ENCODE measurements at places on chromosomes 1 and 21.

- no peak for DNase-seq
These were observed 176.3 kb upstream of the ZNHIT6 start for GRCh38 chr1:85884372-85885035.

DNA sequence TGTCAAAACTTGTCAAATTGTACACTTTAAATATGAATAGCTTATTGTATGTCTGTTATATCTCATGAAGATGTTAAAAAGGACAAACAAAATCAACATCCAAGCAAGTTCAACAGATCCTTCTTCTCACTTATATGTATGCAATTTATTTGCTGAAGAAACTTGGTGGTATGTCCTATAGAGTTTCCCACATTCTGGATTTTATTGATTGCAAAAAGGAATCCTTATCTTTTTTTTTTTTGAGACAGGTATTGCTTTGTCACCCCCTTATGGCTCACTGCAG lies 5.6 kb upstream of the RABGAP1L start:
- DNase-seq = no peak

GRCh38 chr1:95572962-95573361 lies 339.0 kb downstream of the RWDD3 start:
- no peak for DNase-seq

DNA sequence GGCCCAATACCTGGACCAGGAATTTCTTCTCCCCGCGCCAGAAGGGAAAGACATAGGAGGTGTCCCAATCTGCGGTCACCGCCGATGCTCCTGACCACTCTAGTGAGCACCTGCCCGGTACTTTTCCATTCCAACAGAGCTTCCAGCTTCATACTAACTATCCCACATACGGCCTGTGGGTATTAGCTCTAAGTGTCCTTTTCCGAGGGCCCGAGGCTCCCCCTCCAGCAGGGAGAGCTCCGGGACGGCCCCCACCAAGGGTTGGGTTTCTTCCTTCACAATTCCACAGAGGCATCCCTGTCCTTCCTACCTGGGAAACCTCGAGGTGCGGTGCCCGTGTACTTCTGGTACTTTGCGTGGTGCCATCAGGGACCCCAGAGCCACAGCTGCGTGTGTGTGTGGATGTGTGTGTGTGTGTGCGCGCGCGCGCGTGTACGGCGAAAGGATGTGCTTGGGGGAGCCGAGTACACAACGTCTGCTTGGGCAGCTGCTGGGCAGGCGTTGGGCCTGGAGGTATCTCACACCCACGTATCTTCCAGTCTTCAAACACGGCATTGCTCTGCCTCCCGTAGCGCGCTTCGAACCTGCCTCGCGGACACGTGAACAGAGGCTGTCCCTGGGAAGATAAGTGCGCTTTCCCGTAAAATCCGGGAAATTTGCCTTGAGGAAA lies 2.4 kb upstream of the SIM2 start:
- no peak for DNase-seq

DNA sequence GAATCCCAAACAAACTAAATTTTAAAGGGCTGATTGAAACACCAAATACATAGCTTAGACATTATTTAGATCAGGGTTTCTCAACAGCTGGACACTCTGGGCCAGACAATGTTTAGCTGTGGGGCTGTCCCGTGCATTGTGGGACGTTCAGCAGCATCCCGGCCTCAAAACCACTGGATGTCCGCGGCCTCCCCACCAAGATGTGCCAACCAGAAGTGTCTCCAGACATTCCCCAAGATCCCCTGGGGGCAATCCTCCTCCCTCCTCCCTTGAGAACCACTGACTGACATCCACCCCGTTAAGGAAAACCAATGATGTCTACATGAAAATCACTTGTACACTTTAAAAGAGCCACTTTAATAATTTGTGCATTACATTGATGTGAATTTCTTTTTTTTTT lies 38.4 kb downstream of the CLSTN1 start:
- no peak for DNase-seq

DNA sequence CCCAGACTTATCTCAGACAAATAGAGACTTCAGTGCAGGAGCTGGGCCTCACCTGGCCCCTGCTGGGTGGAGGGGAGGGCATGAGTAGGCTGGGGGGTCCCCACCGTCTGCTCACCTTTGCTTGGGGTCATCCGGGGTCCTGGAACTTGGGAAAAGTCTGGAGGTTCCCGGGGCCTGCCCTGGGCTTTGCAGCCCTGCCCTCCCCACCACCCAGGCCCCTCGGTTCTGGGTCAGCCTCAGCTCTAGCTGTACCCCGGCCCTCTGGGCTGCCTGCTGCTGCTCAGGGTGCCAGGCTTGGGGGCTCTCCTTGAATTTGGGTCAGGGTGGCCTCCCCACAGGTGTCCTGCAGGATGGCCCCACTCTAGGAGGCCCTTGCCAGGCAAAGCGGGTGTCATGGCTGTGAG lies 2.4 kb upstream of the TMEM52 start:
- no peak for DNase-seq

GRCh38 chr1:23395154-23395724 lies 25.6 kb upstream of the ZNF436 start:
- DNase-seq = no peak

DNA sequence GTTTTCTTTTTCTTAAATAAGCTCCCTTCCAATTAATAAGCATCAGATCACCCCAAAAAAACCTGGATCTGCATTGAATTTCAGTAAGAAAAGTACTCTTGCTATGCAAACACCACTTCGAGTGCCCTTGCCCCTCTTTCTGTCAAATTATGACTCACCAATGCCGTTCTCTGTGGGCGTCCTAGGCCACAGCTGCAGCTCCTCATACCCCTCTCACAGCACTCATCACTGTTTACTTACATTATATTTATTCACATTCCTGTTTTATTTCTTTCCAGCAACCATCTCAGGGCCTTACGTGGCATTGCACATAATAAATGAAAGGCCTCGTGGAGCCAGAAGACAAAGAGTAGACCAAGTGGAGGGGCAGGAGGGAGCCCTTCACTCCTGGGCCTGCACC lies 99.1 kb upstream of the CTTNBP2NL start:
- DNase-seq = no peak

GRCh38 chr1:221840511-221841243 lies 98.8 kb upstream of the DUSP10 start:
- no peak for DNase-seq

GRCh38 chr1:30382496-30382895 lies 340.9 kb downstream of the MATN1 start:
- DNase-seq = no peak

DNA sequence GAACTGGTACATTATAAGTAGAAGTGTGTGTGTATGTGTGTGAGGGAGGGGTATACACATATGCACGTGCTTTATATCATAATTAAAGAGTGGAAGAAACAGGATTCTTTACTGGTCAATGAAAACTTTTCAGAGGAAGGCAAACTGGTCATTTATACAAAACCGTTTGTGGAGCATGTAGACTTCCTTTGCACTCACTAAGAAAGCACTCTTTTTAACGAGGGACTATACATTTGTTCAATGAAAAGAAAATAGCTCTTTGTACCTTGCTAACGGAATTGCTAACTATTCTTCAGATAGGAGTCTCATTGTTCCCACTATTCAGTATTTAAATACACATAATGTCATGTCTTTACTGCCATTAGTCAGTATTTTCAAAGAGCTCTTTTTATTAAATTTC lies 219.3 kb downstream of the ST6GALNAC3 start:
- no peak for DNase-seq

GRCh38 chr1:187763976-187764375 lies 935.2 kb downstream of the PLA2G4A start:
- no peak for DNase-seq

DNA sequence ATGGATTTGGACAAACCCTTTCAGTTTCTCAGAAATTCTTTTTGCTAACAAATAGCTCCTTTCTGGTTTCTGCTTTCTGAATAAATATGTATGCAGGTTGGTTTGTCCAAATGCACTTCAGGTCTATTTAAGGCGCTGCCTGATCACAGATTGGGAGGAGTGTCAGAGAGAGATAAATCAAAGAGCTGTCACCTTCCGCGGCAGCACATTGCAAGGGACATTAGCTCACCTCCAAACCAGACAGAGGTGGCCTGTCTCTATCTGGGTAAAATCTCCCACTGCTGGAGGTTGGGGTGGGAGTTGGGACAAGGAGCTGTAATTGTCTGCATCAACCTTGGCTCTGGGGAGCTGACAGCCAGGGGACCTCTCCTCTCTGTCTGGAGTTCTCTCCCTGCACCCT lies 25.2 kb downstream of the PRAMEF20 start:
- no peak for DNase-seq

DNA sequence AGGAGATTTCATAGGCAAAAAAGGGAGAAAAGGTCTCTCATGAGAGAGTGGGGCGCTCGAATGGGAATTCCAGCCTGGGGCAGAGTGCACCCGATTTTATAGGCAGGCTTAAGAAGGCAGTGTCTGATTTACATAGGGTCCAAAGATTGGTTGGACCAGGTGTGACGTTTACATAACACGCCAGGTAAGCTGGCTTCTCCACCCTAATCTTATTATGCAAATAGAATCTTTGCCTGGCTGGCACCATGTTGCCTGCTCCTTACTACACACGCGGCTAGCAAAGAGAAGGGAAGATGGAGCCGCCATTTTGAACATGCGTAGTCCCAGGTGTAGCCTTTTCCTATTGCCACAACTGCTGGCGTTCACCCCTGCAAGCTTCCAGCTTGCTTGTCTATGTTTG lies 103.7 kb downstream of the SLC16A1 start:
- no peak for DNase-seq

DNA sequence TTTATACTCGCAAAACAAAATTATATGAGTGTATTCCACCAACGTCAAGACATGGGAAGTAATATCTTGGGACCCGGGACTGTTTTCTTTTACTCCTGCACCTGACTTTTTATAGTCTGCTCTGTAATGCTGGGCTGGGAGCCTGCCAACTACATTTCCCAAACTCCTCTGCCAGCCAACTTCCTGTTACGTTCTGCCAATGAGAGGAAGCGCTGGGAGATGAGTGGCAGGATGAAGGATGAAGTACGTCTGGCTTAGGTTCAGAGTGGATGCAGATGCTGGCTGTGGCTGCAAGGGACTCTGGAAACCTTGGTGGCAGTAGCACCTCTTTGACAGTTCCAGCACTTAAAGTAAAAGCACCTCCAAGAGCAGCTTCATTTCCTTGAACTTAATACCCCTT lies 59.6 kb downstream of the USP24 start:
- no peak for DNase-seq

- no peak for DNase-seq
These were observed 8.6 kb upstream of the IL20 start for GRCh38 chr1:206856674-206857464.

DNA sequence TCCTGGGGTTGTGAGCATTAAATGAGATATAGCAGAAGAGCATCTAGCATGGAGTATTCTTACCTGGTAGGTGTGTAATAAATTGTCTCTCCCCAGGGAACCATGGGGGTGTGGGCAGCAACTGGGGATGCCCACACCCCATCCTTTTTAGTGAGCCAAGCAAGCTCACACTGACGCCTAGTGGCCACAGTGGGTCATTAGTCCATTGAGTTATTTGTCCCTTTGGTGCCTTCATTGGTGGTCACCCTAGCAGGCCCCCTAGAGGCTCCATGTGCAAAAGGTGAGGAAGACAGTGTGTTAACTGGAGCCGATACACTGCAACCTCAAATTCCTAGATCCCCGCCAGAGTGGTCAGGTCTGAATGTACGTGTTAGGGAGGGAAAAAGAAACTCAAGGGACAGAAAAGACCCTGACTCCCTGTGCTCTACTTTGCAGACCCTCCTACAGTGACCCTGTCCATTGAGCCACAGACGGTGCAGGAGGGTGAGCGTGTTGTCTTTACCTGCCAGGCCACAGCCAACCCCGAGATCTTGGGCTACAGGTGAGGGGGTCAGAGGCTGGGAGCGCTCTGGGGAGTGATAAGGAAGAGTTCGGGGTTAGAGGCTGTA lies 93.3 kb upstream of the CD1D start:
- DNase-seq = no peak

GRCh38 chr1:180241716-180242544 lies 11.9 kb downstream of the LHX4 start:
- DNase-seq = no peak

DNA sequence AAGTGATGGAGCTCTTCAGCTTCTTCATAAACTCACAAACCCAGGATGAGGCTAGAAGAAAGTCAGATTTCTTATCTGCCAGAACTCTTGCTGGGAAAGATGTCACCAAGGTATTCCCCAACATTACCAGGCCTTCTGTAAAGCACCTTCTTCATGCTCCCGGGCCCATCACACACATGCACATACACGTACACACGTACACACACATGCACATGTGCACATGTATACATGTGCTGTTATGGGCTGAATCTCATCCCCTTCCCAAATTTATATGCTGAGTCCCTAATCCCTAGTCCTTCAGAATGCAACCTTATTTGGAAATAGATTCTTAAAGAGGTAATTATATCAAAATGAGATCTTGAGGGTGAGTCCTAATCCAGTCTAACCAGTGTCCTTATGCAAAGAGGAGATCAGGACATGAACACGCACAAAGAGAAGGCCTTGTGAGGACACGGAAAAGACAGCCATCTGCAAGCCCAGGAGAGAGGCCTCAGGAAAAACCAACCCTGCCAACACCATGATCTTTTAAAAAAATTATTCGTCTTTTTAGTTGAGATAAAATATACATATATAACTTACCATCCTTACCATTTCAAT lies 76.4 kb upstream of the LYST start:
- no peak for DNase-seq

DNA sequence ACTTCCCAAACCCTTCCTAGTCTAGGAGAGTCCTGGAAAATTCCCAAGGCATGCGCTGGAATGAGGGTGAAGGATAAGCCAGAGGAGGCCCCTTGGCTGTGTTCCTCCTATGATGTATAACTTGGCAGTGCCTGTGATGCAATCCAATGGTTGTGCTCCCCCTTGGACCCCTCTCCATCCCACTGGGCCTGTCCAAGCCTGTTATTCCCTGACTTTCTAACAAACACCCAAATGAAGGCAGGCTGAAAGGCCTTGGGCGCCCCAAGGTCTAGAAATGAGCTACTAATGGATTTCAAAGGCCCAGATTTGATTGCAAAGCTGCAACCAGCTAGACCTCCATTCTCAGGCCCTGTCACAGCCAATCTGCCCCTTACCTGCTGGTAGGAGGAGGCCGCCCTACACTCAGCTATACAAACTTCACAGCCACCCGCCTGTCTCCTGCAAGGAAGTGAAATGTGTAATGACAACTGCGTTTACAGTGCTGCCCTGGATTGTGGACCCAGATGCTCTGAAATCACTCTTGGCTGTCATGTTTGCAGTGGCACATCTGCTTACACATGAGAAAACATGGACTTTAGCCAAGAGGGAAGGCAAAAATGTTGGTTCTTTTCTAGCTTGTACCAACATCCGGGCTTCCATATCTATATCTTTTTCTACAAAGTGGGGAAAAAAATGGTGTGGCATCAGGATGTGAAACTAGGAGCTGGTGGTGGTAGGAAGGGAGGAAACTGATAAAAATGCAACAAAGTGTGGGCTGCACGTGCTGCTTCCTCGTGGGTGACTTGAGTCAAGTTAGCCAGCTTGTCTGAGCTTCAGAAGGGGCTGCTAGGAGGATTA lies 130.4 kb downstream of the TRABD2B start:
- DNase-seq = no peak

DNA sequence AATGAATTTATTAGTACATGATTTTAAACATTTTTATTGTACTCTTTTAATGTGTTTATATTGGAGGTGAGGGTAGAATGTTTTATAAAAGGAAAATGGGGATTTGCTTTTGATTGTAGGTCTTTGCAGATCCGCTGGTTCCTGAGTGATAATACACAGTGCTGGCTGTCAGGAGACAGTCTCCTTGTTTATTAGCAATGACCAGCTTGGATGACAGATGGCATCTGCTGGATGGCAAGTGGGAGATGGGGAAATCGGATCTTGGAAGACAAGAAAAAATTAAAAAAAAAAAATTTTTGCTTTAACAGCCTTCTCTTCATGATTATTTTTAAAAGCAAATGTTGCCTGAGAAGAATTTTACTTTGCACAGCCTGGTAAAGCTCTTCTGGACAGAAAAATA lies 4.4 kb upstream of the PHTF1 start:
- DNase-seq = no peak

GRCh38 chr1:22557341-22557950 lies 5.8 kb upstream of the EPHA8 start:
- no peak for DNase-seq

All from stimulated activated CD8-positive, alpha-beta memory T cell treated with anti-CD3 and anti-CD28 coated beads, Interleukin-4, amount 100 ng/mL, for 1 hour (primary cell).